ENCODE measurements at places on chromosomes 4 and X.
A peak's percentile ranks its signal among the peaks of the same experiment; 100 is the strongest.

- no peak for DNase-seq
Observed at GRCh38 chr4:8580321-8581093, at the start of gene GPR78. GPR78 (plus strand) TSS chr4:8580392; CDS start chr4:8580983, 591 bp downstream.

- DNase-seq = peak; percentile 75
Observed at GRCh38 chr4:119238068-119238722, 25.7 kb downstream of the USP53 start.

DNA sequence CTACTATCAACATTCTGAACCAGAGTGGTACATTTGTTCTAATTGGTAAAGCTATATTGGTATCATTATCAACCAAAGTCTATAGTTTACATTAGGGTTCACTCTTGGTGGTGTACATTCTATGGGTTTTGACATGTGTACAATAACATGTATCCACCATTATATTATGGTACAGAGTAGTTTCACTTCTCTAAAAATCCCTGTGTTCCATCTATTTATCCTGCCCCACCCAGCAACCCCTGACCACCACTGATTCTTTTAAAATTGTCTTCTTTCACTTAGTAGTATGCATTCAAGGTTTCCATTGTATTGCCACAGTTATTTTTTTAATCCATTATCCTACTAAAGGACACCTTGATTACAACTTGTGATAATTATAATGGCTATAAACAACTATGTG is 15.3 kb upstream of the TMPRSS11D start:
- DNase-seq = no peak

DNA sequence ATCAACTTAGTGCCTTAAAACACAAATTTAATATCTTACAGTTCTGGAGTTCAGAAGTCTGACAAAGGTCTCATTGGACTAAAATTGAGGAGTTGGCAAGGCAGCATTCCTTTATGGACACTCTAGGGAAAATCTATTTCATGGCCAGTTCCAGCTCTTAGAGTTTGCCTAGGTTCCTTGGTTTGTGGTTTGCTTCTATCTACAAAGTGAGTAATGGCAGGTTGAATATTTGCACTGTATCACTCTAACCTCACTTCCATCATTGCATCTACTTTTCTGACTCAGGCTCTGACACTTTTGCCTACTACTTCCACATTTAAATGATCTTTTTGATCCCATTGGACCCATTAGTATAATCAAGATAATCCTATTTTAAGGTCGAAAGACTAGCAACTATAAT is 64.7 kb upstream of the PCDH10 start:
- no peak for DNase-seq

DNA sequence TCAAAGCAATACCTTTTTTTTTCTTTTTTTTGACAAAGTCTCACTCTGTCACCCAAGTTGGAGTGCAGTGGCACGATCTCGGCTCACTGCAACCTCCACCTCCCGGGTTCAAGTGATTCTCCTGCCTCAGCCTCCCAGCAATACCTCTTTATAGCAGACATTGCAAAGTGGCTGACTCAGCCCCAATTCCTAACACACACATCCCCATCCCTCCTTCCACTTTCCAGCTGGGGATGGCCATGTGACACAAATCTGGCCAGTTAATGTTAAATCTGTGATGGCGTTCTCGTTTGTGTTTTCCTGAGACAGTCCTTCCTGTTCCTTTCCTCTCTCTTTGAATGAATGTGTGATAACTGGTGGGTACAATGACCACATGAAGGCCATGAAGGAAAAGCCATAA is 276.2 kb upstream of the KLF3 start:
- DNase-seq = no peak

DNA sequence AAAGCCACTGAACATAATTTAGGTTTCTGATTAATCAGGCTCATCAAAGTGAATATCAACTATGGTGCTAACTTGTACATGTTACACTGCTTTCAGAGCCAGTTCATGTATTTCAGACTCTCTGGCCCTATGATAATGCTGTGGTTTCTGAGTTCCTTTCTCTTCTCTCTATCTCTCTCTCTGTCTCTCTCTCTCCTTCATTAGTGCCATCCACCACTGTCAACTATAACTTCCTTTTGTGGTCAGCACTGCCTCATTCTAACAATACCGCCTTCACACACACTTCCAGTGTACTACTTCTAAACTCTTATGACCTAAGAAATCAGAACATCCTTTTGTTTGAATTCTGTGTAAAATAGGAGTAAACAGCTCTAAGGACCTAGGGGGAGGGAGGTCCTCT is 907.1 kb downstream of the RPA4 start:
- no peak for DNase-seq

- no peak for DNase-seq
Observed at GRCh38 chr4:10454726-10455125, 2.5 kb downstream of the ZNF518B start.

GRCh38 chrX:140432346-140433175 is 72.3 kb downstream of the SOX3 start:
- no peak for DNase-seq

- no peak for DNase-seq
Observed at GRCh38 chrX:40012868-40013265, 84.9 kb downstream of the BCOR start.

DNA sequence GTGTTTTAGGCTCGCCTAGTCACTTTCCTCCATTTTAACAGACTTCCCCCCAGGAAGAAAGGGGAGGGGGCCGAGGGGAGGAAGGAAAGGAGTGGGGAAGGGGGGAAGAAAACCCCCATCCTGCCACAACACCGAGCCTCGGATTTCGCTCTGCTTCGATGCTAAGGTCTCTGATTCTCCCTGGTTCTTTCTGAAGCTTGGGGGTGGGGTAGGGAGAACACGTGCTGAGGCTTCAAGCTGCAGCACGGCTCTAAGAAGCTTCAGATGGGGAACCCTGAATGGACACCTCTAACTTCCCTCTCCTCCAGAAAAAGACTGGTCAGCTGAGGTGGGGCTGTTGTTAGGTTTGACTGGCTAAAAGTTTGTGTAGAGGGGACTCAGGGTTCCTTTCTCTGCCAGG is 61.8 kb downstream of the RHOH start:
- DNase-seq = no peak

- no peak for DNase-seq
Observed at GRCh38 chrX:110171442-110171841, 146.4 kb downstream of the AMMECR1 start.

- DNase-seq = no peak
Observed at GRCh38 chr4:1873776-1874175, 2.6 kb downstream of the NSD2 start.

DNA sequence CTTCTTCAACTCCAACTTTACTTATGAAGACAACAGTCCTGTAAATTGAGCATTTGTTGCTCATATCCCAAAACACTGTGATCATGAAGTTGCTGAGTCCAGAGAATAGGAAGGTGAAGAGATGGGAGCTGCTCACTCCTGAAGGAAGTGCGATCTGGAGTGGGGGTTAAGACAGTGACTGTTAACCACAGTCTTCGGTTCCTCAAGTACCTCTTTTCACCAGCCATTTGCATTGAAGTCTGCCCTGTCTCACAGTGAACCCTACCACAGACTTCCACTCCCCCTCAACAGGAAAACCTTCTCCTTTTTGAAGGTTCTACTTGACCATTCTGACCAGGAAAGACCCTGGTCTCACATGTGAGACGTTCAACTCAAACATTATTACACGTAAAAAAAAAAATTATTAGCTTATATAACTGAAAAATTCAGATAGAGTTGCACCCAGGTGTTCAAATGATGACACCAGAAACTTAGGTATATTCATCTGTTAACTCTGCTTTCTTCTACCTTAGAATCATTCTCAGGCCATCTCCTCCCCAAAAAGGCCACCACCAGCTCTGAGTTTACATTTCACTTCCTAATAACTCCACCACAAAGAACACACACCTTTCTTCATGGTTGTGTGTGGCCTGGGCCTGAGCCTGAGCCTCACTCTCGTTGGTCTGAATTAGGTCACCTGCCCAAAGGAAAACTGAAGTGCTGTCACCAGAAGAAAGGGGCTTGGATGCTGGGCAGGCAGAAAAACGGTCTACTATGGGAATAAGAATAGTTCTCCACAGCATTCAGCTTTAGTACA is 199.2 kb downstream of the DCTD start:
- DNase-seq = no peak

- peak; percentile 34 for DNase-seq
Observed at GRCh38 chr4:136650541-136651277, 881.6 kb downstream of the PCDH18 start.

DNA sequence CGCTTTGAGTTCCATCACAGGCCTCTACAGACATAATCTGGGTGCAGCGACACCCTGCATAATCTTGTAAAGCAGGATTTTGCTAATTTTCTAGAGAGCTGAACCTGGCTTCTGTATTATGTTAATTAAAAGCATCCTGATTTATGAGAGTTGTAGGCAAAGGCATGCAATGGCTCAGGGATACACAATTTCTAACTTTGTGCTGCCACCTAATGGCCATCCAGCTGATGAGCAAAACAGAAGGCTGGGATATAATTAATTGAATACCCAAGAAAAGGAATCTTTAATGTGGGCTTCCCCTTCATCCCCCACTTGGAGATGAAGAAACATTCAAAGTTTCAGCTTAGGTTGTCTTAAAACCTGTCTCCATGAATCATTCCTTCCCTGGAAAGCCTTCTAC is 78.1 kb downstream of the BMP15 start:
- DNase-seq = no peak

DNA sequence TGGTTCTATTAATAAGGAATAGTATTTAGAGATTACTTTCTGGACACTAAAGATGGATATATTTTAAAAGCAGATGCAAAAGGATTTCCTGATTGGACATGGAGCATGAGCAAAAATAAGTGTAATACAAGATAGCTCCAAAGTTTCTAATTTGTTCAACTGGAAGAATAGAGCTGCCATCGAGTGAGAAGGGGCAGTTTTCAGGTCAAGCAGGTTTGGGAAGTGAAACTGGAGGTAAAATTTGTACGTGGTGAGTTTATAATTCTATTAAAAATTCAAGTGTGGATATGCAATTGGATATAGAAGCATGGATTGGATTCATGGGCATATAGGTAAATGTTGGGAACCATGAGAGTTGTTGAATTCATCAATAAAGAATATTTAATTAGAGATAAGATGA is 31.8 kb downstream of the PRDM8 start:
- DNase-seq = no peak

GRCh38 chr4:143285696-143286437 is 50.8 kb upstream of the GAB1 start:
- DNase-seq = no peak

- no peak for DNase-seq
Observed at GRCh38 chr4:154643493-154643892, 31.0 kb upstream of the FGG start.

GRCh38 chr4:37977471-37978247 is 17.5 kb downstream of the PTTG2 start:
- DNase-seq = peak; percentile 44

- no peak for DNase-seq
Observed at GRCh38 chr4:67522230-67522629, 23.1 kb downstream of the CENPC start.

- DNase-seq = no peak
Observed at GRCh38 chrX:151714362-151714761, 1.5 kb upstream of the FATE1 start.

GRCh38 chrX:123172869-123173268 is 11.2 kb upstream of the GRIA3 start:
- DNase-seq = no peak

DNA sequence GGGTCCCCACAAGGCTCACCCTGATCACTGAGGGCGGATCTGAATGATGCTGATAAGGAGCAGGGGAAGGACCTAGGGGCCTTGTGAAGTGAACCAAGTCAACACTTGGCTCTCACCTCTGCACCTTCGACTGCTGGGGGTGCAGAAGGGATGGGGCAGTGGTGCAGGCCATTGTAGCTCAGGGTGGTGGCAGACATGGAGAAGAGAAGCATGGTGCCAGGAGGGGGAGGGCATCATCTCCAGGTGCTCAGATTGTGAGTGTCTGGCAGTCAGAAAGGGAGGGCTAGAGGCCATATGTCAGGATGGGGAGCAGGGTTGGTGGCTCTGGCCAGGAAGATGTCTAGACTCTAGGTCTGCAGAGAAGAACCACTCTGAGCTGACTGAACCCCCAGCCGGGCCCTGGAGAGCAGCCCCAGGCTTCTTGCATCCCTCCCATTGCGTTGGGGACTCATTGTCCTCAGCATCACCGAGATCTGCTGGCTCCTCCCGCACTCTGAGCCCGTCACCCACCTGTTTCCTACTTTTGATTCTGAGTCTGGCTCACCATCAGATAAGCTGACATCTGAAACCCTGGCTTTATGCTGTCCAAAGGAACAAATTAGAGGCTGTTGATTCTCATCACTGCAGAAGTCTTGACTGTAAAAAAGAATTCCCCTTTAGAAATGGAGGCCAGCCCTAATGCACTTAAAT is 3.8 kb downstream of the APLN start:
- DNase-seq = no peak

DNA sequence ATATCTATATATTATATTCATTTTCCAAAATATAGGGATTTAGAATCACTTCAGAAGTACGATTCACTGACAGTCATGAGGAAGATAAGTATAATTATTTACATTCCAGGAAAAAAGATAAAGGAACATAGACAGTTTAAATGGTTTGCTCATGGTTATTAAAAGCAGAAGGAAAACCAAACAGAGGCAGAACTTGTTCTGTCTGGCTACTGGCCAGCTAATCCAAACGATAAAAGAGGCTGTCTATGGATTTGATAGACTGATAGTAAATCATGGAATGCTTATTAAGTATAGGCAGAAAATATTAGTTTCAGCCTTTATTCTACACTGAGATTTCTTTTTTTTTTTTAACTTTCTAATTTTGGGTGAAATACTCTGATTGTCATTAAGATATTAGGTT is 50.2 kb downstream of the RPGR start:
- DNase-seq = no peak

GRCh38 chr4:140091305-140091704 is 62.7 kb downstream of the MAML3 start:
- DNase-seq = no peak

GRCh38 chrX:49754233-49754857 is 58.6 kb upstream of the PAGE1 start:
- DNase-seq = no peak

DNA sequence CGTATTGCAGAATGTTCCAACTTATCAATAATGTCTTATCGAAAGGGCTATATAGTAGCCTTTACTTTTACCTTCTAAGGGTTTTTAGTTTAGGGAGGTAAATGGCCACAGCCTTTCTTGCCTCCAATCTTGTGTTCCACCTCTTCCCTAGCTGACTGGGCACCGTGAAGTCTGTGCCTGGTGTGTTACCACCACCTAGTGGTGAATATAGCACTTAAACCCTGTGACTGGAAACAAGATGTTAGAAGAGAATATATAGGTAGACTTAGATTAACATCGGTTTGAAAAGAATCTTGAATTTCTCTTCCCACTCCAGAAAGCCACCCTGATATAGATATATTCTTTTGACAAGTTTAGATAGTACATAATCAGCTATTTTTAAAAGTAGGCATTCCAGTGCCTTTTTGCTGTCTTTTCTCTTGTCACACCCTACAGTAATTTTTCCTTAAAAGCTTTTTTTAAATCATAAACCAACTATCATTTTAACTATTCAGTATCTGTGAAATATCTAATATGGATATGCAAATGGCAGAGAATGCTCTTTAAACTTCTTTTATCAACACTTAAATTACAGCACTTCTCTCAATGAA is 27.8 kb upstream of the ADH7 start:
- DNase-seq = peak; percentile 24

- DNase-seq = no peak
Observed at GRCh38 chr4:156547439-156547838, 424.2 kb downstream of the PDGFC start.

GRCh38 chr4:177367336-177367735 is 57.7 kb downstream of the NEIL3 start:
- DNase-seq = no peak

Measured in GM12878 (cell line).